ENCODE measurements at places on chromosomes 7 and 10.

DNA sequence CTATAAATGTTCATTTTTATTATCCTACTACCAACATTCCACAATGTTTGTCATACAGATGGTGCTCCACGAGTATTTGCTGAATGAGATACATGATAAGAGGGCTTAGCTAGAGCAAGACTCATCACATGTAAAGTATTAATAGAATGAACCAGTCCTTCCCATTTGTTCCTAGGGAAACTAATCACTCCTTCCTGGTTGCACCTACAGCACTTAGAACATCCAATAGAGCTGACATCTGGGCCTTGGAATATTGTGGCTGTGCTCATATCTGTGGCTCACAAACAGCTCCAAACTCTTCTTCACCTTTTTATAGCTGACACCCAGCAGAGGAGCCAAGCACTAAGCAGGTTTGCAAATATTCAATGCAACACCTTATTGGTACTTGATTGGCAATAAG is 91.9 kb upstream of the C1GALT1 start:
- no peak for DNase-seq

DNA sequence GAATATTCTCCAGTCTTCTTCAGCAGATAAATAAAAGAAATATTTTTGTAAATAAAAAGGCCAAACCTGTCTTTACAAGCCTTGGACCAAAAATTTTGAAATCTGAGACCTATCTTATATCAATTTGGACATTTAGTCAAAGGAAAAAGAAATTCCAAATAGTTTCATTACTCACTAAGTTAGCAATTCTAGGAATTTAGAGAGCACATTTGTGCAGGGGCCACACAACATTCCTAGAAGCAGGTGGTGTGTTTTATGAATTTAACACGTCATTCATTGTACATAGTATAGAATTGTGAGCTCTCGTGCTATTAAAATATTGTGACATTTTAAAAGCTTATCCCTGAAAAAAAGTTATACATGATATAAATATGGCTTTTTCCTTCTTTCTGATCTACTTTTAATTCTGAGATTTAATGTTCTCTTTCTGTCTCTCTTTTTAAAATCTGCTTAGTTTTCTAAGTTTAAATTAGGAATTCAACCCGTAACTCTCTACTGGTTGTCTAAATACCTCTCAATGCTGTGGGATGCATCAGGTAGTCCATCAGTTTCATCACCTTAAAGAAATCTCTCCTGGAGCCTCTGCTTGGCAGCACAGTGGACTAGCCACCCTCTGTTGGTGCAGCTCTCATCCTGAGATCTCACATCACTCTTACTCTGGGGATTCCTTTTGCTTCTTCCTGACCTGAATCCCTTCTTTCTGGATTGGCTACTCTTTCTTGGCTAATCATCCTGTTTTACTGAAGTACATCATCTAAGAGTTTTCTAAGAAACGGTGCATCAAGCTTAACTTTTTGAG is 124.5 kb downstream of the SEMA3E start:
- no peak for DNase-seq

DNA sequence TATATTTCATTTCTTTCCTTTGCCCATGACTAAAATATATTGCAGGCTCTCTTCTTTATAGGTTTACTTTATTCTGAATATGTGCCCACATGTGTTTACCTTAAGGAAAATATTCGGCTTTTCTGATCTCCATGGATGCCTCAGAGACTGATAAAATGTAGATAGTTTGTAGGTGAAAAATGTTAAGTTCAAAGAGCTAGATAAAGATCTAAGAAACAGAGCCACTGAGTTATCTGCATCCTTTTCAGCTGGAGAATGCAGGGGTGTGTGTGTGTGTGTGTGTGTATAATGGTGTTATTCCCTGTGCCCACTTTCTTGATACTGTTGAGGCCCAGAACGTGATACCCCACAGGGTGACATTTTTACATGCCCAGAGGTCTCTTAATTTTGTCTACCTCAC is 150.8 kb downstream of the LRRC4 start:
- DNase-seq: no peak

DNA sequence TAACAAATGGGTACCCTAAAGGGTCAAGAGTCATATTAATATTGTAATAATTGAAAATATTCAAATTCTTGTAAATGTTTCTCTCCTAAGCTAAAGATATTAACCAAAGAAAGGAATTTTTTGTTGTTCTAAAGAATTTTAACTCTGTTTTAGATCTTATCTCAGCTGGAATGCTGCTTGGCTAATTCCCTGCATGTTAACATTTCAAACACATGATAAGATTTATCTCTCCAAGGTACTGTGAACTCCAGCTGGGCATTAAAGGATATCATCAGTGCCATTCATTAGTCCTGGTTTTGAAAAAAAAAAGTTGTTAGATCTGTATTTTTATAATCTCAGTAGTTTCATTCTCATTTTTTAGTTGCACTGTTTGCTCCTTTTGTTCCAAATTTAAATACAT is 76.9 kb downstream of the MAPK8 start:
- DNase-seq: no peak

GRCh38 chr7:74032191-74032490 is 4.2 kb downstream of the ELN start:
- DNase-seq: no peak

- DNase-seq: no peak
Measured at GRCh38 chr10:114320249-114321116, 81.4 kb downstream of the VWA2 start.

- no peak for DNase-seq
Measured at GRCh38 chr7:79290841-79291497, 162.5 kb downstream of the MAGI2 start.

GRCh38 chr7:24334627-24335026 is 50.6 kb downstream of the NPY start:
- DNase-seq: no peak

- DNase-seq: no peak
Measured at GRCh38 chr10:45428611-45429510, 54.8 kb downstream of the ALOX5 start.

- DNase-seq: no peak
Measured at GRCh38 chr10:131737543-131738395, 163.0 kb upstream of the PPP2R2D start.

DNA sequence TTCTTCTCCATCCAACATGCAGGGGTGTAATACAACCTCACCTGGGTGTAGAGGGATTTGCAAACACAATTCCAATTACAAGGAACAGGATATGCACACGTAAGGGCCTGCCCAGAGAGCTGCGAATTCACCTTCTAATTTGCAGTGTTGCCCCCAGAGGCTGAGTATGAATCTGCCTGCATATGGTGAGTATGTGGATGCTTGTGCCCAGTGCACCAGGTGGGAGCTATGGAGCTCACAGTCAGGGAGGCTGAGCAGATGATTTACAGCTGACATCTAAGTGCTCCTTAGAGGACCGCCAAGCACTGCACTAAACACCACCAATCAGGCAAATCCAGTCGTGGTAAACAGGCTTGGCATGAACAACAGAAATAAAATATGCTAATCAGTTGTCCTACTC is 132.0 kb downstream of the RELN start:
- DNase-seq: no peak

DNA sequence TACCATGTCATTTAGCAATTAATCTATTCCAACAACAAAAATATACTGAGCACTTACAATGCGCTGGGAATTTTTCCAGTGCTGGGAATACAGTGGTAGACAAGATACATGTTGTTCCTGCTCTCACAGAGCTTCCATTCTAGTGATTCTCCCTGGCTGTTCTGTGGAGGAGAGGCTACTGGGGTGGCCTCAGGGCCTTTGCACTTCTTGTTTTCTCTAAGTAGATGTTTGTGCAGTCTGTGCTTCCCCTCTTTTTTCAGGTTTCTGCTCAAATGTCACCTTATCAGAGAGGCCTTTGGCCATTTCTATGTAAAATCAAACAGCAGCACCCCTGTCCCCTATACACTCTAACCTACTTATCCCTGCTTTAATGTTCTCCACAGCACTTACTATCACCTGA is 24.7 kb downstream of the OSBPL3 start:
- DNase-seq: no peak

- DNase-seq: no peak
Measured at GRCh38 chr7:12796397-12797127, 109.1 kb downstream of the ARL4A start.

- no peak for DNase-seq
Measured at GRCh38 chr7:66500087-66500486, 128.6 kb upstream of the KCTD7 start.

GRCh38 chr10:852386-852785 is 79.1 kb downstream of the LARP4B start:
- no peak for DNase-seq

DNA sequence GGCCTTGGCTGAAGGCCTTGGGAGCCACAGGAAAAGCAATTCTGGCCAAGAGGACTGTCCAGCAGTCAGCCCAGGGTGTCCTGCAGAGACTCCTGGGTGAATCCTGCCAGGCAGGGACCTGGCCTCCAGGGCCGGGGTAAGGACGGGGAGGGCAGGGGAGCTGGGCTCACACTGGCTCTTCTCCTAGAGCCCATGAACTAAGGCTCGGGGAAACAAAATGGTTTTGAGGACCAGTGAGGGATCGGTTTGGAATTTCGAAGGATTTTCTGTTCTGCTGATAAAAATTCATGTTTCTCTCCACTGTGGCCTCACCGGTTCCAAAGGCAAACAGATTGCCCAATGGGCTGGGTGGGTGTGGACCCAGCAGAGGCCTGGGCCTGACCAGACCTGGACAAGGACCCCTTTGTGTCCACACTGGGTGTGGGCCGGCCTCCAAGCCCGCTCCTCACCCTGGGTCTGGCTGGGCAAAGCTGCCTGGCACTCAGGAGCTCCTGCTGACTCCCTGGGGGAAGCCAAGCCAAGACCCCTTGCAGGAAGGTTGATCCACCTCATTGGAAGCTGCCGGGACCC is 27.3 kb downstream of the FAM20C start:
- DNase-seq: no peak

DNA sequence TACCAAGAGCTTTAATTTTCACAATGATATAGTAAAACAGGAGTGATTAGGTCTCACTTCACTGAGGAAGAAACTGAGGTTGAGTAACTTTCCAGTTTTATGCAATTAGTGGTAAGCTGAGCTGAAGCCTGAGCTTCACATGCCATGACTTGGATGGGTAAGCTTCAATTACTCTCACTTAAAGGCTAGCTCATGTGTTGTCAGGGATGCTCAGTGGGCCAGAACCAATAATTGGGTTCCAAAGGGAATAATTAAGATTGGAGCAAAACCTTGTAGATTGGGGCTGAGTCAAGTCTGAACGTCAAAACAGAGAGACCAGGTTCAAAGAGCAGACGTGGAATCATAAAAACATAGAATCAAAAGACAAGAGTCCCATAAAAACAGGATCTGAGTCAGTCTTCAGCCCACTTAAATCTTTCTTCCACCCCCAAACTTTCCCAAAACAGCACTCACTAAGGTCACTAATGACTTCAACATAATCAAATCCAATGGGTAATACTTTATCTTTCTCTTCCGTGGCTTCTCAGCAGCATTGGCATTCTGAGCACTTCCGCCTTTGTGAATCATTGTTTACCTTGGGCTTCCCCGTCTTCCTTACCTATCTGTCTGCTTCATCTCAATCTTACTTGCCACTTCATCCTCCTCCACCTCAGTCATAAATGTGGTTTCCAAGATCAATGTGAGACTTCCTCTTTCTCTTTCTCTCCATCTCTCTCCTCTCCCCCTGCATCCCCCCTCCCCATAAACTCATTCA is 23.0 kb upstream of the EGFR start:
- no peak for DNase-seq

- no peak for DNase-seq
Measured at GRCh38 chr7:28609608-28610007, 197.3 kb downstream of the CREB5 start.

GRCh38 chr10:75645704-75646103 is 214.3 kb downstream of the LRMDA start:
- DNase-seq: no peak

DNA sequence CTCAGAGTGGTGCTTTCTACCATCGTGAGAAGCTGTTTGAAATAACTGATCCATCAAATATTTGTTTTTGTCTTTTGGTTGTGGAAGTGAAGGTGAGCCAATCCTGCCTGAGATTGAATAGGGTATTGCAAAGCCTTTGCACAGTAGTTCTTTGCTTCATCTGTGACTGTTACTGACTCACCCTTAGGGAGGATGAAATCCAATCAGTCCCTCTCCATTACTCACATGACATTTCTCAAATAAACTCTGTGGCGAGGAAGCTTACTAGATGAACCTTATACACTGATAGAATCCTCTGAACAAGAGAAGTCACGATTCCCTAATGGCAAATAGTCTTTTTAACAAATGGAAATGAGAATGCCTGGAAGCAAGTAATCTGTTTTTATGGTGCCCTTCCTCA is 31.9 kb downstream of the HEPACAM2 start:
- DNase-seq: no peak

- DNase-seq: no peak
Measured at GRCh38 chr10:96719200-96719599, 1.1 kb downstream of the PIK3AP1 start.

- DNase-seq: no peak
Measured at GRCh38 chr7:75045881-75046280, 27.7 kb downstream of the RCC1L start.

GRCh38 chr7:79923953-79924352 is 210.7 kb upstream of the GNAI1 start:
- no peak for DNase-seq

GRCh38 chr10:12957081-12957480 is 44.4 kb downstream of the CCDC3 start:
- no peak for DNase-seq

GRCh38 chr10:75712242-75712880 is 280.9 kb downstream of the LRMDA start:
- no peak for DNase-seq

DNA sequence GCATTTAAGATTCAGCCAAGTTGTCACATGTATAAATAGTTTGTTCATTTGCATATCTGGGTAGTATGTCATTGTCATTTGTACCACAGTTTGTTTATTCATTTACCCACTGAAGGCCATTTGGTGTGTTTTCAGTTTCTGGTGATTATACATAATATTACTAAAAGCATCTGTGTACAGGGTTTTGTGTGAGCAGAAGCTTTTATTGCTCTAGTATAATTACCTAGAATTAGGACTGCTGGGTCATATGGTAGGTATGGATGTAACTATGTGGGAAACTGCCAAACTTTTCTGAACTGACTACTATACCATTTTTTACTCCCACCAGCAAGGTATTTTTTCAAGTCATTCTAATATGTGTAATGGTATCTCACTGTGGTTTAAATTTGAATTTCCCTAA is 584.0 kb upstream of the GHITM start:
- no peak for DNase-seq

GRCh38 chr10:71409516-71410104 is 12.9 kb downstream of the CDH23 start:
- DNase-seq: no peak

DNA sequence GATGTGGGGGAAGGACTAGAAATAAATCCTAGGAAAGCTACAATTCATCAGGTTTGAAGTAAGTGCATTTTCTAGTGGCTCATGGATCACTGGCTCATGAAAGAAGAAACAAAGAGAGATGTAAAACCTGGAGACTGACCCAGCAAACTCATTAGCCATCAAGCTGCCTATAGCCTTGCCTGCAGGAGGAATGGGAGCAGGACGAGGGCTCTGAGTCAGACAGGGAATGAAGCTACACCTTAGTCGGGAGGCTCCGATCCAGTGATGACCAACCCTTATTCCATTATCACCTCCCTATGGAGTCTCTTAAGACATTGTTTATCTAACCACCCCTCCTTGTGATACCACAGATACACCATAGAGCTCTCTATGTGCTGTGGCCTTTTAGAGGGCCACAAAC is 112.5 kb upstream of the WDR11 start:
- no peak for DNase-seq
